Activated CD4-positive, CD25-positive, alpha-beta regulatory T cell treated with anti-CD3 and anti-CD28 coated beads, Interleukin-2, amount 50 U/mL, for 16 hours (primary cell): ENCODE measurements at places on chromosomes 5 and 9.

- DNase-seq: no peak
These were observed 7.2 kb downstream of the DBH start for GRCh38 chr9:133643362-133643755.

GRCh38 chr5:99973779-99974178 lies 561.4 kb upstream of the FAM174A start:
- DNase-seq: no peak

- DNase-seq: no peak
These were observed 64.3 kb upstream of the MYO10 start for GRCh38 chr5:17000291-17000939.

DNA sequence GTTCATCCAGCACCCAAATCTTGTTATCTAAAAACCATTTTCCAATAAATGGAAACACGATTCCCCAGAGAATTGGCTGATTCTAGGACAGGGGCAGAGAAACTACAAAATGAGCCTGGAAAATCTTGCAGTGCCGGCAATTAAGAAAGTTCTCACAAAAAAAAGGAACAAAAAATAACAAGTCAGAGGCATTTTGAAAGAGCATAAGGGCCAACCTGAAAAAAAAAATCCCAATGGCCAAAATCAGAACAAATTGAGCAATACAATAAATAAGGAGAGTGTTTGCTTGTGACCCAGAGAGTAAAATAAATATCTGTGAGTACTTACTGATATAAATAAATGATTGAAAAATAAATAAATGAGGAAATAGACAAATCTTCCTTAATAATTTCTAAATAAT lies 55.1 kb upstream of the S1PR3 start:
- no peak for DNase-seq

DNA sequence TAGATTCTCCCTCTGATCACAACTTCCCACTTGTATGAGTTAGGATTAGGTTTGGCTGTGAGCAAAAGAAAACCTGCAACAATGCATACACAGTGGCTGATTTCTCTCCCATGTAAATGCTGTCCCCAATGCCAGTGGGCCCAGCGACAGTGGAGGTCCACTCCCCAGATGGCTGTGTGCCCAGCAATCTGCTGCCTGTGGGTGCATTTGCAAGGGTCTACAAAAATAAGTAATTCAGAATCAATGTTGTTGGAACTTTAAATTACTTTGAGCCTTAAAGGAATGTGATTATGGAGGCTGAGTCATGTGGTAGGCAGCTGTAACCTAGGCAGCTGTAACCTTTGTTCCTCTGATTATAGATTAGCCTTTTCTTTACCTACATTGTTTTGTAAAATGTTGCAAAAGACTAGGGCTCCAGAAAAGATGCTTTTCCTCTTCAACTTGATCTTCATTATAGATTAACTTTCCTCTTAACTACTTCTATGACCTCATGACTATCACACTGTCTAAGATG lies 14.2 kb upstream of the MXD3 start:
- DNase-seq: no peak

GRCh38 chr5:178288401-178289368 lies 56.1 kb upstream of the PHYKPL start:
- DNase-seq: no peak

GRCh38 chr9:3698531-3698930 lies 172.7 kb upstream of the RFX3 start:
- DNase-seq: no peak

GRCh38 chr5:61293071-61293470 lies 39.0 kb upstream of the ZSWIM6 start:
- DNase-seq: no peak

DNA sequence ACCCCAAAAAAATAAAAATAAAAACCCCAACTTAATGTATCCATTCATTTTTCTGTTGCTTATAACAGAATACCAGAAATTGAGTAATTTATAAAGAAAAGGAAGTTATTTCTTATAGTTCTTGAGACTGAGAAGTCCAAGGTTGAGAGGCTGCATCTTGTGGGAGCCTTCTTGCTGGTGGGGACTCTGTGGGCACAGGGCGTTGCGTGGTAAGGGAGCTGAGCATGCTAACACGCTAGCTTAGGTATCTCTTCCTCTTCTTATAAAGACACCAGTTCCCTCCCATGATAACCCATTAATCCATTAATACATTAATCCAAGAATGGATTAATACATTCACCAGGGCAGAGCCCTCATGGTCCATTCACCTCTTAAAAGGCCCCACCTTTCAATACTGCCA lies 150.9 kb downstream of the ZSWIM6 start:
- no peak for DNase-seq

- DNase-seq: no peak
These were observed 91.1 kb upstream of the RNF180 start for GRCh38 chr5:64074533-64074932.

GRCh38 chr9:68560071-68560844 lies 19.6 kb upstream of the TMEM252 start:
- DNase-seq: no peak

DNA sequence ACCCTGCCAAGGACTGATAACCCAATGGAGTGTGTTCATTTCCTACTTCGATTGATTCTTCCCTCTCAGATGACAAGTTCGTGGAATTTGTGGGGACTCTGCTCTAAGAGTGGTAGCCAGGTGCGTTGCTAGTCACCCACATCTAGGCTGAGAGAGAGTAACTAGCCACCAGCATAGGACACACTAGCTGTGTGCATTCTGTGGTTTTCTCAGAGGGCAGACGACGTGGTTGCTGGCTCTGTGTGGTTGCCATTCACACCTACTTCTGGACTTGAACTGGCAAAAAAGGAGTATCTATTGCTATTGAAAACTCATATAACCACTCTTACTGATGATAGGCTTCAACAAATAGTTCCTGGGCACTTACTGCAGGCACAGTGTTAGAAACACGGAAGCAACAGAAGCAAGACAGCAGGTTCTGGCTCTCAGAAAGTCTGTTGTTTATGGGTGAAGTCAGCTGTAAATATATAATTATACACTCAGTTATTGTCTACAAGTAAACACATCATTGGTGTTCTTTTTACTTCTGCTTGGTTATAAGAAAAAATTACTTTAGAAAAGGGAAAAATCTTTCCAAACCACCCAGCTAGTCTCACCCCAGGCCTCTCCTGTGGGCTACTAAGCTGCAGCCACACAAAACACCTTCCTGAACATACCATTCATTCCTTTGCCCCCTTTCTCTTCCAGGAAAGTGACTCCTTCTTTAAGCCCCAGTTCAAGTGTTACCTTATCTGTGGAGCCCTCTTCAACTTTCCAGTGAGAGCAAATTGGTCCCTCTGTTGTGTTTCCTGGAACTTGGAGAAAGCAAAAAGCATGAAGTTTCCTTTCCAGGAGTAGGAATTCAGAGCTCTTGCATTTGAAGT lies 151.1 kb upstream of the HAPLN1 start:
- no peak for DNase-seq

DNA sequence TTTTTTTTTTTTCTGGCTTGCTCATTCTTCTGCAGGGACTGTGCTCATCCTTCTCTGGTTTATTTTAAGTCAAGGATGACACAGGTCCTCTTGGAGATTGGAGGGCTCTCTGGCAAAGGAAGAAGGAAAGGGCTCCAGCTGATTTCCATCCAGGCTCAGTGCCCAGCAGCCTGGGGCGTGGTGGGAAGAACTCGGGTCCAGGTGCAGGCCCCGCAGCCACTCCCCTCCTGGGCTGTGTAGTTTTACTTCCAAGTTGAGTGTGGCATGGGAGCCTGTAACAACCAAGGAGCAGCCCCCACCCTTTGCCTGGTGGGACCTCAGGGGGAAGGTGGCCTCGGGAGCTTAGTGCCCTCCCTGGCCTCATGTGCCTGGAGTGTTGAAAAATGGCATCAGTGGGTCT lies 58.9 kb downstream of the ANKRD33B start:
- no peak for DNase-seq

- DNase-seq: no peak
These were observed 185.4 kb downstream of the TTC39B start for GRCh38 chr9:15121630-15122029.

DNA sequence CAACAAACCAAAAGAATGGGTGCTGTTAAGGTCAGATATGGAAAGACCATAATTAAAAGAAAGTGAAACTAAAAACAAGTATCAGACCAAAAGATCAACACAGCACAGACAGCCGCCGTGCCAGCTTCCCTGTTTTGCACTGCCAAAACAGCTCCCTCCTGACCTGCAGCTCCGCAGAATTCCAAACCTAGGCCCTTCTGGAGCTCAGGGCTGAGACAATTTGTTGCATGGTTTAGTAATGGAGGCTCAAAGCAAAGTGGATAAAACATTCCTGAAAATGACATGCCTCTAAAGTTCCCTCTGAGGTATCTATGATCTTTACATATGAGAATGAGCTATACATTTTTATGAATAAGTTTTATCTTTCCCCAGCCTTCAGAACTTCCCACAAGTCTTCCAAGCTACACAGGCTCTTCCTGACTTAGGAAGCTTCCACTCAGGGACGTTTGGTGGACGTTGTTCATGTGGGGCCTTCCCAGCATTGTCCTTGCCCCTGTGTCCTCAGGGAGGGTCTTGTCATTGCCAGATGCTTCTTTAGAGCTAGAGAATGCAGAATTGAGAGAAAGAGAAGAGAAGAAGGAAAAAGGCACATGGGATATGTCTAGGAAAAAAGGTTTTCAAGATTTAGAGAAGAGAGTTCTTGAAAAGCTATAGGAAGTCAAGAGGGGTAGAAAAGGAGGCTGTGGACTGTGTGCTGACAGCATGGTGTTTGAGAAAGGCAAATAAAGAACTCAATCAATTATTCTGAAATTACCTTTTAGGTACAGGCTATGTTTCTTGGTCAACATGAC lies 28.4 kb upstream of the SSBP2 start:
- no peak for DNase-seq

DNA sequence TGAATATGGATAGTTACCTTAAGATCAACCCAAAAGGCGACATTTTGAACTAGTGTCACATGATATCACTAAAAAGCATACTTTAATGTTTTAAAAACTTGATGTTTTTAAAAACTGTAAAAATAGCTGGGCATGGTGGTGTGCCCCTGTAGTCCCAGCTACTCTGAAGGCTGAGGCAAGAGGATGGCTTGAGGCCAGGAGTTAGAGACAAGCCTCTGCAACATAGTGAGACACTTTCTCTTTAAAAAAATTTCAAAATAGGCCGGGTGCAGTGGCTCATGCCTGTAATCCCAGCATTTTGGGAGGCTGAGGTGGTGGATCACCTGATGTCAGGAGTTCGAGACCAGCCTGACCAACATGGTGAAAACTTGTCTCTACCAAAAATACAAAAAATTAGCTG lies 129.5 kb downstream of the NPR3 start:
- no peak for DNase-seq

- no peak for DNase-seq
These were observed 33.9 kb downstream of the VLDLR start for GRCh38 chr9:2655411-2655901.

- DNase-seq: no peak
These were observed 43.5 kb upstream of the COL15A1 start for GRCh38 chr9:98900244-98900643.

GRCh38 chr9:17795744-17796143 lies 216.9 kb downstream of the SH3GL2 start:
- DNase-seq: no peak

DNA sequence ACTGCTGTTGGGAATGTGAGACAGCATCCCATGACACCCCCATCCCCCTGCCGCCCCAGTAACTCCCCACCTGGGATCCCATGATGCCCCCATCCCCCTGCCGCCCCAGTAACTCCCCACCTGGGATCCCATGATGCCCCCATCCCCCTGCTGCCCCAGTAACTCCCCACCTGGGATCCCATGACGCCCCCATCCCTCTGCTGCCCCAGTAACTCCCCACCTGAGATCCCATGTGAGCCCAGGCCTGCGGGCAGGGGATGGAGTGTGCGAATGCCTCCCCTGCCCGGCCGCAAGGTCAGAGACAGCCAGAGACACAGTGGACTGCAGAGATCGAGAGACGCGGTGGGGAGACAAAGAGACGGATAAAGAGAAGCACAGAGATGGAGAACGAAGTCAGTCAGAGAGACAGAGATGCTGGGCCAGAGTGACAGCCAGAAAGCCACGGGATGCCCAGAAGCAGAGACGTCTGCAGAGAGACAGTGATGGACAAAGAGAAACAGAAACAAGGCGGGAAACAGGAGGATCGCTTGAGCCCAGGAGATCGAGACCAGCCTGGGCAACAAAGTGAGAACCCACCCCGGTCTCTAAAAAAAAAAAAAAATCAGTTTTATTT lies 992 bp downstream of the SH2D3C start:
- no peak for DNase-seq

DNA sequence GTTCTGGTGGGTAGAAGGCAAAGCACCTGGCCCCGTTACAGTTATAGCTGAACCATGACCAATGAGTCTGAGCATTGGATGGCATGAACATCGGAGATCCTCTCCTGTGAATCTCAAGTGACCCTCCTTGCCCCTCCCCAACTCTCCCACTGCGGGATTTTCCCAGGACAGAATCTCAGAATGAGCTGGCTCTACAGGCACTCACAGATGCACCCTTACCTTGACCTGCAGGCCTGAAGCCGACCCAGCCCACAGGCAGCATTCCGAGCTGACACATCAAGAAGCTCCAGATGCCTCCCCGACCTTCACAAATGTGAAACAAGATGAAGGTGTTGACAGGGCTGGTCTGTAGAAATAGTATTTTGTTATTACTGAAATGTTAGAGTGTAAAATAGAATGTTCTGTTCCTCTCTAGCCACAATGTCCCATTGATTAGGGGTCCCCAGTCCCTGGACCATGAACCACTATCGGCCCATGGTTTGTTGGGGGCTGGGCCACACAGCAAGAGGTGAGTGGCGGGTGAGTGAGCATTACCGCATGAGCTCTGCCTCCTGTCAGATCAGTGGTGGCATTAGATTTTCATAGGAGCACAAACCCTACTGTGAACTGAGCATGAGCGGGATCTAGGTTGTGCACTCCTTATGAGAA lies 263.4 kb downstream of the AUH start:
- DNase-seq: no peak

DNA sequence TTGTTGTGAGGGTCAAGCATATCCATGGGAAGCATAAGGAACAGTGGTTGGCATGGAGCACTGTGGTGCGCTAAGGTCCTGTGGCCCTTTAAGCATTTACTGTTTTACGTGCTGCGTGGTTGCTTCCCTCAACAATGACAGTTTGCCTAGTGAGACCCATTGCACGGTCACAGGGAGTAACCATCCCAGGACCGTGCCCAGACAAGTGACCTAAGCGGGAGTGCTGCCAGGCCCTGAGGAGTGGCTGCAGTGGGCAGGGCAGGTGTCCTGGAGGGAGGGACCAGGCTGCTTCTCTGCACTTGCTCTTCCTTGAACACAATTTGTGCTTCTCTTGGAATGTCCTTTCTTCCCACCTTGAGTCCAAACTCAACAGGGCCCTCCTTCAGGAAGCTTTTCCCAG lies 64.6 kb downstream of the RGS3 start:
- DNase-seq: no peak

GRCh38 chr9:10000669-10001068 lies 612.1 kb downstream of the PTPRD start:
- no peak for DNase-seq
